ENCODE measurements at places on chromosomes 12 and 14. TPM values are rescaled to one million over a fixed set of nuclear protein-coding genes. Genes with fewer than 3 reads are reported as not detected.

Gene ENDOU
- total RNA-seq, result 0.14 TPM

Gene KRT6B
- not detected for total RNA-seq

Gene PPP1R36
- 1.8 TPM for total RNA-seq

Gene PPP4R4
- total RNA-seq, result 1.4 TPM

Data from smooth muscle cell of the umbilical artery (primary cell).